ENCODE measurements at places on chromosomes 12 and 14.

- DNase-seq: no peak
Measured at GRCh38 chr14:92944976-92945375, 22.0 kb downstream of the CHGA start.

DNA sequence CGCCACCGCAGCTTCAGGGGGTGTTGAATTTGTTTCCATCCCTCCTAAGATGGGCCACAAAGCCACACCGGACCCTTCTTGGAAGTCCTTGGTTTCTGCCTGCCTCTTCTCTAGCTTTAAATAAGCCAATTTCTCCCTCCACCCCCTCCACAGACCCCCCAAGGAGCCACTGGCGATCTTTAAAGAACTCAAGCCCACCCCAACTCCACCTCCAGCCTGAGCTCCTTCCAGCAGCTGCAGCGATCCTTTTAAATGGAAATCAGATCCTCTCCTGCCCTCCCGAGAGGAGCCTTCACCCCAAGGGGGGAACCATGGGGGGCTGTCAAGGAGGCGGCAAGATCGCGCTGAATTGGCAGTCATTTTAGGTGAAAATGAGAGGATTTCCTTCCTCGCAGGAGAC is 133.1 kb downstream of the NCOR2 start:
- DNase-seq: no peak

DNA sequence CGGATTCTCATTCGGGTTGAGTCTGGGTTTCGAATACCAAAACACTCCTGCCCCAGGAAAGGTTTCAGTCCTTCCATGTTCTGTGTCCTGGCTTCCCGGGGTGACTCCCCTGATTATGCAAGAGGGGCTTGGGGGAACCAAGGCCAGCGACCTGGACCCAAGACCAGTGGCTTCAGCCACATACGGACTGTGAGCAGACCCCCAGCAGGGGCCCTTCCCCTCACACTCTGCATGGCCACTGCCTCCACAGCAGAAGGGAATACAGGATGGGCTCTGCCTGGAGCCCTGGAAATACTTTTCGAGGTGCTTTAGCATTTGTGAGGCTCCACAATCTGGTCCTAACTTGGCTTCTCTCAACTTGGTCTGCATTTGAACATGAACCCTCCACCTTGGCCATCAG is 19.1 kb downstream of the HDAC7 start:
- DNase-seq: no peak

DNA sequence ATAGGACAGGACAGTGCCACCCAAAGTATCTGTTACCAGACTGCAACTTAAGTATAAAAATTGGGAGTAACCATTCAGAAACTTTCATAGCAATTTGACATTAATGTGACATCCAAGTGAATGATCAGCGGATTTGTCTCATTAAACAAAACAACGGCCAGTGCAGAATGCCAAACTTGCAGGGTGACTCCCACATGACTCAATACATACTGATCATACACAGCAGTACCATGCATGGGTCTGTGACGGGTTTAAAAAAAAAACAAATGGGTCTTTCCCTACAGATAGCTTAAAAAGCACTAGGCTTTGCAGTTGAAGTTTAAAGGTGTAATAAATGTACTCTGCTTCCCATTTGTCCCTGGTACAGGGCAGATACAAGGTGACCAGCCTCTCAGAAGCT is 116.6 kb downstream of the SLC35F4 start:
- DNase-seq: peak; percentile 6

GRCh38 chr12:7130701-7131501 is 730 bp downstream of the CLSTN3 start:
- peak; percentile 61 for DNase-seq

Data from EH (cell line).